ENCODE measurements at places on chromosomes 2 and 18.

DNA sequence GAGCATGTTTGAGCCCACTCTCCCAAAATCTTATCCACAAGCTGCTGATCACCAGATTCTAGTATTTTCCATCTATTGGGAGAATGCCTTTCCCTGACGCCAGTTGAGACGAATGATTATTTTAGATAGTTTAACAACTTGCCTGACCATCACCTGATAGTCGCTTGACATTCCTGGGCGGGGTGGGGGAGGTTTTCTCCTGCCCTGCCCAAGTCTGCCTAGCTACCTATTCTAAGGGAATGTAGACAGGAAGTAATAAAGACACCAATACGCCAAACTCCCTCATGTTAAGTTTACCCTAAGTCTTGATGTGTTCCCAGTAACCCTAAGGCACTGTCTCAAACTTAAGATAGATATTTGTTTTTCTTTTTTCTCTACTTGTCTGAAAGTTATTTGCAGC is 4.6 kb upstream of the ACAA2 start:
- DNase-seq: no peak

DNA sequence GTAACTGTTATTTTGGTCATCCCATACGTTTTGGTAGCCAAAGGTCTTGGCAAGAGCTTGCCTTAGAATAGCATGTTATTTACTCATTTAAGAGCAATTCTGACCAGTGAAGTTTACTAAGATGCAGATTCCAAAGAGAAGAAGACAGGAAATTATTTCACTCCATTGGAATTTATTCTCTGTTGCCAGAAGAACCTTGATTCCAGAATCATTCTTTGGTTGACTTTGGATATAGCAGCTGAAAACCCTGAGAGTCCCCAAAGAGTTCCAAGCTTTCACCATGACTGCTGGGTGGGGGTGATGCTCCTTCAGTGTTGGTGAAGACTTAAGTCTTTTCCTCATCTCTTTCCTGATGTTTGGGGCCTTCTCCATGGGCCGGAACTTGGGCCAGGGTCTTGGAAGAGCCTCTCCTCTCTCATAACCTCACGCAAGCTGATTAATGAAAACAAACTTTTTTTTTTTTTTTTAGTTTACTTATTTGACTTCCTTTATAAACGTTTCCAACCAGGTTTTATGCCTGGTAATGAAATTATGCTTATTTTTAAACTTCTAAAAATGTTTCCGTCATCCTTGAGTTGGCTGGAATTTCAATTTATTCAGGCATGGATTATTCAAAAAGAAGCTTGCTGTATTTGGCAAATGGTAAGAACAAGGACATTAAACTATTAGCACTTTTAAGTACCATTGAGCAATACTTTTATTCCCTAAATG is 192.0 kb downstream of the MTX2 start:
- no peak for DNase-seq

DNA sequence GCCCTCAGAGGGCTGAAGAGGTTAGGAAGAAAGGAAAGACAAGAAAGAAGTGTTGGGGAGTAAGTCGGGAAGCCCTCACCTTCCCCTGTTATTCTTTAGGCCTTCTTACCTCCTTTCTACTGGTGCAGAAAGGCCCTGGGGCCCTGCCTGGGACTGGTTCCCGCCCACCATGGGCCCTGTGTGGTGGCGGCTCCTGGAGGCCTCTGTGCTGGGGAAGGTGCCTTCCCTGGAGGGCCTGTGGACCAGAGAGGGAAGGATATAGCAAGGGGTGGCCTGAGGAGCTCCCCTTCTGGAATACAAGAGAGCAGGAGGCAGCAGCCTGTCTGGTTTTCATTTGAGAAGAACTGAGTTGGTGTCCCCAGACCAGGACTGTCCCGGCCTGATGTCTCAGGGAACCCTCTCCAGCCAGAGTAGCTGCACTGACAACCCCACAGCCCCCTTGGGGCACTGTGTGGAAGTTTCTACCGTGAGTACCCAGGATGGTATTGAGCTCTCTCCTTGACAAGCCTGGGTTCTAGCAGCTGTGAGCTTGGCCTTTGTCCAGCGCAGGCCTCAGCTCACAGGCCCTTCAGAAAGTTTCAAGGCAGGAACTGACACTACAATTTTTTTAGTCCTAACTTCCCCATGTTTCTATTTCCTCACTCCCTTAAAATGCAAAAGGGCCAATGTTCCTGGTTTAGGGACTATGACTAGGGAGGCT is 47.1 kb downstream of the EFR3B start:
- no peak for DNase-seq

GRCh38 chr2:11923935-11924334 is 177.5 kb downstream of the LPIN1 start:
- DNase-seq: no peak

DNA sequence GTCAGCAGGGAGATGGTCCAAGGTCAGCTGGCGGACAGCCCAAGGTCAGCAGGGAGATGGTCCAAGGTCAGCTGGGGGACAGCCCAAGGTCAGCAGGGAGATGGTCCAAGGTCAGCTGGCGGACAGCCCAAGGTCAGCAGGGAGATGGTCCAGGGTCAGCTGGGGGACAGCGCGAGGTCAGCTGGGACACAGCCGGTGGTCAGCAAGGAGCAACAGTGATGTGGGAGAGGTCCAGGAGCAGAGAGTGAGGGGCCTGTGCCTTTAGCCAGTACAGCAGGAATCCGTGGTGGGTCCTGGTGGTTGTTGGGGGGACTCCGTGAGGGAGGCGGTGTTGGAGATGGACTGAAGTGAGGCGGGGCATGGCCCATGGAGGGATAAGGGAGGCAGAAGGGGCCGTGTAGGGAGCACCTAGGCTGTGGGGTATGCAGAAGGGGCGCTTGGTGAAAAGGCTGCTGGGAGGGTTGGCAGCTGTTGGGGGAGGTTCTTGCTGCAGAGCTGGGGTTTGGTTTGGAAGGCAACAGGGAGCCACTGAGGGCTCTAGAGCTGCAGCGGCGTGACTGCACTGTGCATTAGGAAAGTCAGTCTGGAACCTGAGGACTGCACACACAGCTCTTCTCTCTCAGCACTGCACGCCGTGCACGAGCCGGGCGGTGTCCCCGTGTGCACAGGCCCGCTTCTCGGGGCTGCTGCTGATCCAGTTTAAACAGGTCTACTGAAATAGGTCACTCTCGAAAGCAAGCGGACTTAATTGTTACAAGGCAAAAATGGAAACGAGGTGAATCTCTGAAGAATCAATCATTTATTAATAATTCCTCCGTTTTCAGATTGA is 76.2 kb upstream of the HDAC4 start:
- DNase-seq: no peak

All from NCI-H226 (cell line).